ENCODE measurements at places on chromosomes 2 and 18. TPM values are rescaled to one million over a fixed set of nuclear protein-coding genes. Genes with fewer than 3 reads are reported as not detected.

DRC1 gene
- not detected for total RNA-seq

GRCh38 chr2:25845843-25846505 is 32.3 kb downstream of the ASXL2 start:
- peak; percentile 65 for DNase-seq

DNA sequence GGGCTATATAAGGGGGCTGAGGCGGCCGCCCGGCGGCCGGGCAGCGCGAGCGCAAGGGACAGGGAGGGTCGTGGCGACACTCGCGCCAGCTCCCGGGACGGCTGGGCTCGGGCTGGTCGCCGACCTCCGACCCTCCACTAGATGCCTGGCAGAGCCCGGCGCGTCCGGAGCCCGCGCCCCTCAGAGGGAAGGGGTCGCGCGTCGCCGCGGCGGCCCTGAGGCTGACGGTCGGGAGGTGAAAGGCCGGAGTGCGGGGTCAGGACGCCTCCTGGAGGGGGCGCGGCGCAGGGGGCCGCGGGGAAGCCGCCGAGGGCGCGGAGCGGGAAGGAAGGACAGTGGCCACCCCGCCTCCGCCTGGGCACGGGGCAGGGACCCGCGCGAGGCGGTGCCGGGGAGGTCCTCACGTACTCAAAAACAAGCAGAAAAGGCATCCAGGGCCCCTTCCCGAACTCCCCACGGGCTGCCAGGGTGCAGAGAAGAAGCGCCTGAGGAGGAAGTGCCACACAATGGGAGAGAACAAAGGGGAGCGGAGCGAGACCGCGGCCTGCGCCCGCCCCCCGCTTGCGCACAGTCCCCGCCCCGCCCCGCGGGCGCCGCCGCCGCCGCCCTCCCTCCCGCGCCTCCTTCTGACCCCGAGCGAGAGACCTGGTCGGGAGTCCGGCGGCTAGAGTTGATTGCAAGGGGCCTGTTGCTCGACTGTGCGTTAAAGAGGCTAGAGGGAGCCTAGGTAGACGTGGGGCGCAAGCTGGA is 776 bp upstream of the KLF7 start:
- DNase-seq = peak; percentile 81

- no peak for DNase-seq
Measured at GRCh38 chr18:13312515-13312914, 94.0 kb downstream of the LDLRAD4 start.

DNA sequence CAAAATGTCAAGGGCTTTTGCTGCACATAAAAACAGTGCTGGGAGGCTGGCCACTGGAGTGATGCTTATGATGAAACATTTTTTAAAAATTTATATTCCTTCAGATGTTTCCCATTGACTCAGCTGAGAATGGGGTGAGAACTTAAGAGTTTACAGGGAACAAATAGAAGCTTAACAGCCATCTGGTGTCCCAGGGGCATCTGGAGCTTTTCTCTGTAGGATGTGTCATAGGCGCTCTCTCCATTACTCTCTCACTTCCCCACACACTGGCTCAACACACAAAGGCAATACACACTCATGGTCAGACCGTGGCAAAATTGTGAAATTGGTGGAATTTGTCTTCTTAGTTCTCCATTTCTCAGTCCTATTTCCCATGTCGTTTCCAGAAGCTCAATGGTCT is 783.1 kb upstream of the LRRTM1 start:
- no peak for DNase-seq

DNA sequence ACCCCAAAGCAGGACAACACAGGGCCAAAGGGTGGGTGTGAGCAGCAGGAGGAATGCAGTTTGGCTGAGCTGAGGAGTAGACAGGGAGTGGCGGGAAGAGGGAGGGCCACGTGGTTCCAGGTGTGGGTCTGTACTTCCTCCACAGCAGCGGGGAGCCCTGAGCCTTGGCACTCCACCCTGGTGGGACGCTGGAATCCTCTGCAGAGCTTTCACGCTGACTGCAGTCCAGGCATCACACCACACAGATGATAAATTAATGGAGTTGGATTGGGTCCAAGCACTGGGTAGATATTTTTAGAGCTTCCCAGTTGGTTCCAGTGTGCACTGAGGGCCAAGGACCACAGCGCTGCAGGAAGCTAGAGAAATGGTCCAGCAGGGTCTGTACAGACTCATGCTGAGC is 67.0 kb upstream of the TMEM200C start:
- DNase-seq = peak; percentile 8

GRCh38 chr2:227592694-227593387 is 5.9 kb upstream of the SCYGR2 start:
- no peak for DNase-seq

AMER3 gene
- total RNA-seq = not detected

DNA sequence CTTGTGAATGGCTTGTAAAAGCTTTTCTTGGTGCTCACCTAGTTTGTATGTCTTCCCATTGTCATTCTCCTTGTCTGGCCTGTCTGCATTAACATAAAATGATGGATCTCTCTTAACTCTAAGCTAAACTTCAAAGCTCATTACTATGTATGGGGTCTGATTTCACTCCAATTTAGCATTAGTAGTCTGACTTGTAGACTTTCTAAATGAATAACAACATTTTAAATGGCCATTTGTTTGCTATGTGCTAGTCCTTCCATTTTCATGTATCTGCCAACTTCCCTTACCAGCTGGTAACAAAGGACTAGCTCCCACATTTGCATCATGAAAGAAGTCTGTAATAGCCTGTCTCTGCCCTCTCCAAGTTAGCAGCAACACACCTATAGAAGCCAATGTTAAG is 324.2 kb upstream of the RGPD4 start:
- no peak for DNase-seq

DNA sequence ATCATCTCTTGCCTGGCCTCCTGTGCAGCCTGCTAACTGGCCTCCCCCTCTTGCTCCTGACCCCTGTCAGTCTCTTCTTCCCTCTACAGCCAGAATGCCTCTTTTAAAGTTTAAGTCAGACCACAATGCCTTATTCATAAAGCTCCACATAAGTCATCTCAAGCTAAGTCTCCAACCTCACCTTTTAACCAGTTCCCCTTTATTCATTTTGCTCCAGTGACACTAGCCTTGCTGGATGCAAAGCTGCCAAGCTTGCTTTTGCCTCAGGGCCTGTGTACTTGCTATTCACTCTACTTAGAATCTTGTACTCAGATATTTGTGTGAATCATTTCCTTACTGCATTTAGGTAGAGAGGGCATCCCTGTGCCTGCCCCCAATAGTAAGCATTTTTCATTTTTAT is 180.9 kb downstream of the PDE1A start:
- DNase-seq = no peak

LCT gene
- total RNA-seq = 0.40 TPM

AQP12A gene
- not detected for total RNA-seq

GRCh38 chr18:37334631-37335408 is 230.8 kb downstream of the CELF4 start:
- peak; percentile 70 for DNase-seq

UPP2 gene
- not detected for total RNA-seq

DUSP11 gene
- total RNA-seq = 52.7 TPM

- no peak for DNase-seq
Measured at GRCh38 chr2:52117299-52117698, 1085.4 kb upstream of the NRXN1 start.

BMP10 gene
- not detected for total RNA-seq

LRP1B gene
- total RNA-seq = not detected

GRCh38 chr2:216171011-216171410 is 61.9 kb downstream of the XRCC5 start:
- DNase-seq = no peak

- no peak for DNase-seq
Measured at GRCh38 chr2:15539999-15540398, 21.1 kb downstream of the NBAS start.

DNER gene
- total RNA-seq = 14.3 TPM

- no peak for DNase-seq
Measured at GRCh38 chr18:12334863-12335262, 26.8 kb downstream of the TUBB6 start.

GRCh38 chr2:47034973-47035609 is 119.5 kb upstream of the MCFD2 start:
- peak; percentile 58 for DNase-seq

EGR4 gene
- total RNA-seq = not detected

KCNK3 gene
- total RNA-seq = 0.03 TPM

- no peak for DNase-seq
Measured at GRCh38 chr2:188631037-188631809, 339.5 kb downstream of the GULP1 start.

GRCh38 chr2:110891626-110892025 is 159.3 kb downstream of the ACOXL start:
- DNase-seq = no peak

DNA sequence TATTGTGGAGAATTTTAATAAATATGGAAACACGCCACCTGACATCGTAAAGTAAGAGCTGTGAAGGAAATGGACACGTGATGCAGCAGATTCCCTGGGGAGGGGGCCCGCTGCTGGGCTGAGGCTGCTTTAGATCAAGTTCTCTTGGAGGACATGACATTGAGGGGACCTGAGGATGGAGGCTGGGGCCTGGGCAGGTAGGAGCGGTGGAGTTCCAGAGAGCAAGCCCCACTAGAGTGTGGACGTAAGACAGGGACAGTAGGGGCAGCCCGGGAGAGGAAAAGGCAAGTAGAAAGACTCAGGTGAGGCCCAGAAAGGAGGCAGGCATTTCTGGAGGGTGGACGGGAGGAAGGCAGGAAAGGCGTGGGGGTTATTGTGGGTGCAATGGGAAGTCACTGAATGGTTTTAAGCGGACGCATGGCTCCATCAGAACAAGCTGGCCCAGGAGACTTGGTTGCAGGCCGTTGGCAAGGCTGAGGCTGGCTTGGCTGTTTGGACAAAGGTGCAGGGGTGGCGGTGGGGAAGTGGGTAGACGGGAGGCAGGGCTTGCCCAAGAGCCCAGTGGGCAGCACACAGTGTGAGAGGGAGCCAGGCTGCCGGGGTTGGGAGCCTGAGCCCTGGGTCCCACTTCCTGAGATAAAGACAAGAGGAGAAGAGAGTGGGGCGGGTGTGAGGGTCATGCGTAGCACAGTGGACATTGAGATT is 15.7 kb downstream of the SIGLEC15 start:
- DNase-seq = no peak

DNA sequence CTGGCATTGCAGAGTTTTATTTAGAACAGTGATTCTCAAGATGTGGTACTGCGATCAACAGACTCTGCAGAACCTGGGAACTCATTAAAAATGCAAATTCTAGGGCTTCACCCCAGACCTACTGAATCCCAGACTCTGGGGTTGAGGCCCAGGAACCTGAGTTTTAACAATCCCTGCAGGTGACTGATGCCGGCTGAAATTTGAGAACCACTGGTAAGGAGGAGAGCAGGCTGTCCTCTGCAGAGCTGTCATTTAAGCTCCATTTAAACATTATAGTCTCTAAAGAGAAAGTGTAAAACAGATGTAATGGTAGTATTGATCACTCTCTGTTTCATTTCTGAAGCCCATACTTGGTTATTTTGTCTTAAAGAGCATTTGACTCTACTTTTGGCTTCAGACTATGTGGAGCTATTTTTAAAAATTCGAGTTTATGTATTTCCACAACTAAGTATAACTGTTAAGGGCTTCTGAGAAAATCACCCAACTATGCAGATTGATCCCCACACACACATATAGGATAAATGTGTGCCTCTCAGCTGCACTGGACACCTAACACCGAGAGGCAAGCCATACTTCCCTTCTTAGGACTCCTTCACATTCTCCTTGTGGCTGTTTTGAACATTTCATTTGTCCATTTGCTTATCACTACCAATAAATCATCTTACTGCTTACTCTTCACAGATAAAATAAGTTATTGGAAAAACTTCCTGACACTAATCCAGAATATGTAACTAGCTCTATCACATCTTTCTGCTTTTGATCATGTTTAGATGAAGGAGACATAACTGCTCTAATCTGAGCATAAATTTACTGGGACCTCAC is 487.5 kb downstream of the DLGAP1 start:
- no peak for DNase-seq

DNA sequence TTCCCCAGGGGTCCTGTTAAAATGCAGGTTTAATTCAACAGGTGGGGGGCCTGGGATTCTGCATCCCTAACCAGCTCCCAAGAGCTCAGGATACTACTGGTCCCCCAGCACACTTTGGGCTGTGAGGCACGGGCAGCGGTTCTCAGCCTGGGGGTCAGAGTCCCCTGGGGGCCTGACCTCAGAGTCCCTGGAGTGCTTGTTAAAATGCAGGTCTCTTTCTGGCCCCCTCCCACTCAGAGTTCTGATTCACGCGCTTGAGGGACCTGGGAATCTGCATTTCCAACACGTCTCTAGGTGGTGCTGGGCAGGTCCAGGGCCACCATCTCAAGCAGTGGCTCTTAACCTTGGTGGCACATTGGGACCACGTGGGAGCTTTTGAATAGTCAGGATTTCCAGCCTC is 2.8 kb upstream of the OTOS start:
- DNase-seq = no peak

GRCh38 chr2:26136451-26136850 is 36.4 kb upstream of the GAREM2 start:
- no peak for DNase-seq

UGT1A8 gene
- total RNA-seq = 15.1 TPM

GALNT13 gene
- not detected for total RNA-seq
